ENCODE measurements at places on chromosomes 12 and 14. TPM values are rescaled to one million over a fixed set of nuclear protein-coding genes. Genes with fewer than 3 reads are reported as not detected.

- no peak for DNase-seq
These were observed 11.1 kb upstream of the KRT1 start for GRCh38 chr12:52691076-52691840.

DNA sequence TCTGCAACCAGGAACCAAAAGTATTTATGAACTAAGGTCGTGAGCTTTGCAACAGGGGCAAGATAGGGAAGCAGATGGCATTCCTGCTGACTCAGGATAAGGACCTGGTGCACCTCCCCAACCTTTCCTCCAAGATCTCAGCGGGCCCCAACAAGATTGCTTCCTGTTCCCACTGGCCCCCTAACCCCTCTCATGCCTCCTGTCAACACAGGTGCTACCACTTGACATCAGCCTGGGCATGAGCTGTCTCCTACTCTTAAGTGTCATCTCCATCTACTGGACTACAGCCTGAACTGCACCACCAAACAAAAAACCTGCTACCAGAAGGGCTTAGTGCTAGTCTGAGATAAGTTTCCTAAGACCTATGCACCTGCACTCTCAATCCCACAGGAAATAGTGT, 32.7 kb downstream of the MED6 start:
- DNase-seq: no peak

GRCh38 chr12:105374303-105374702, 43.8 kb downstream of the C12orf75 start:
- no peak for DNase-seq

Gene NID2
- total RNA-seq: 6.2 TPM

DNA sequence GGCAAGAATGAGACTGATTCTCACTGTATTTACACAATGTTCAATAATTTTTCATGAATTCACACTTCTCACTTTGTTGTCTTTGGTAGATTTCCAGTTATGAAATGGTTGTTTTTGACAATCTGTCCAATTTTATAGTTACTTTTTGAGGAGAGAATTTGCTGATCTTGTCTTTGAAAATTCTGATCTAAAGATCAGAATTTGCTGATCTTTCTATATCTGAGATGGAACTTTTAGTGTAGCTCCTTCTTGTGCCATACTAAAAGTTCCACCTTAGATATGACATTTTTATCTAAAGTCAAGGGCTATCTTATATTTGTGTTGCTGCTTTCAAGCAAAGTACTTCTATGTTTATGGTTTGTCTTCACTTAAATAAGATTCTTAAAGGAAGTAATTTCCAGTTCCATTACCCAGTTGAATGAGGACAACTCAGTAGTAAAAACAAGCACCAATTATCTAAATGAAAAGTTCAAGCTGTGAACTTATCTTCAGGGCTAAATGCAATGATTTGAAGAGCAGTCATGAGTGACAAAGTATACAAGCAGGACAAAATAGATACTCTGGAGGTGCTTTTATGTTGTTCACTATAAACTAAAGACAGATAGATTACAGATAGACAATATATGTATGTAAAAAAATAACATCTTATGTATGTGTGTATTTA, 76.4 kb upstream of the FOXG1 start:
- DNase-seq: no peak

Gene RERG
- total RNA-seq: 3.0 TPM

DNA sequence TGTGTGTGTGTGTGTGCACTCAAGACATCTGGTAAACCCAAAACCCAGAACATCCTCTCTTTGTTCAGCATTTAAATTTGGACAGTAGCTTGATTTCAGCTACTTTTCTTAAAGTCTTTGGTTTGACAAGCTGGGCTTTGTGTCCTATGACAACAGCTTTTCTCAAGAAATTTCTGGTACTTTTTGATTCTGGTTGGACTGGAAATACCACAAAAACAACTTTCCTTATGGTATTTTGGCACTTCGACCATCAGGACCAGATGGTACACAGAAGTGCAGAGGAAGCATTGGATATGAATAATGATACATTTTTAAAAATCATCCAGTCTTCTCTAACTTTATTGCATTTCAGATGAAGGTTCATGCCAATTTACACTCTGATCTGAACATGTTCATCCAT, 286.6 kb upstream of the FLRT2 start:
- no peak for DNase-seq

GRCh38 chr12:50104417-50105366, 884 bp downstream of the GPD1 start:
- DNase-seq: no peak

- no peak for DNase-seq
These were observed 452.7 kb upstream of the TMPO start for GRCh38 chr12:98062464-98063245.

Gene RHEBL1
- total RNA-seq: 4.3 TPM

GRCh38 chr12:39395866-39396265, 47.1 kb downstream of the KIF21A start:
- DNase-seq: no peak

Gene CRACR2A
- 0.27 TPM for total RNA-seq

GRCh38 chr12:127107744-127108143, 1159.2 kb upstream of the TMEM132C start:
- DNase-seq: no peak

DNA sequence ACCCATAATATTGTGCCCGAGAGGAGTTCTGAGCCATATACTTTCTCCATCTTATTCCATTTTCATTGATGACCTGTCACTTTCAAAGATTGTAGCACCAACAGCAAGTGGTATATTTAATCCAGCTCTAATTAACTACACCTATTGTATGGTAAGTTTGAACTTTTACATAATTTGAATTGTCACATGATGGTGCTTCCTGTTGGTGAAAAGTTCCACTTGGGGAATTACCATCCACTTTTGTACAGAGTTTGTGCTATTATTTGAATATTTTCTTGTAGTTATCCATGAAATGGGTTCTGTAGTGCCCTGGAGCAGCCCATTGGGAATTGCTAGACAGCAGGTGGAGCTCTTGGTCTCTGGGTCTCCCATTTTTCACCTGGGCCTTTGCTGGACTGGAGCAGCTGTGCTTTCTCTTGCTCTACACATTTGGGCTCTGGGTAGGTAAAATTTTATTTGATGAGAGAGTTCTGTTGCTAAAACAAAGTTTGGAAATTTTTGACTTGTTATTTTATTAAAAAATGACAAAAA, 3.0 kb downstream of the SMCO3 start:
- peak; percentile 32 for DNase-seq

GRCh38 chr12:59624732-59625460, 29.1 kb downstream of the SLC16A7 start:
- DNase-seq: no peak

DNA sequence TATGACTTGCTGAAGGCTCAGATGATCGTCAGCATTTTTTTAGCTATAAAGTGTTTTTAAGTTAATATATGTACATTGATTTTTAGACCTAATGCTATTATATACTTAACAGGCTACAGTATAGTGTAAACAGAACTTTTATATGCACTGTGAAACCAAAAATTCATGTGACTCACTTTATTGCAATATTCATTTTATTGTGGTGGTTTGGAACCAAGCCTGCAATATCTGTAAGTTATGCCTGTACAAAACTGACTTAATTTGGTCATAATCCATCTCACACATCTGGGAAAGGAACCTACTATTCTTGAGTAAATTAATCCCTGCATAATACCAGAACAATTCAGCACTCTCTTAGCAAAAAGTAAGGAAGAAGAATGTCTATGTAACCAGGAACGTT, 390.7 kb downstream of the SYT1 start:
- DNase-seq: no peak

DNA sequence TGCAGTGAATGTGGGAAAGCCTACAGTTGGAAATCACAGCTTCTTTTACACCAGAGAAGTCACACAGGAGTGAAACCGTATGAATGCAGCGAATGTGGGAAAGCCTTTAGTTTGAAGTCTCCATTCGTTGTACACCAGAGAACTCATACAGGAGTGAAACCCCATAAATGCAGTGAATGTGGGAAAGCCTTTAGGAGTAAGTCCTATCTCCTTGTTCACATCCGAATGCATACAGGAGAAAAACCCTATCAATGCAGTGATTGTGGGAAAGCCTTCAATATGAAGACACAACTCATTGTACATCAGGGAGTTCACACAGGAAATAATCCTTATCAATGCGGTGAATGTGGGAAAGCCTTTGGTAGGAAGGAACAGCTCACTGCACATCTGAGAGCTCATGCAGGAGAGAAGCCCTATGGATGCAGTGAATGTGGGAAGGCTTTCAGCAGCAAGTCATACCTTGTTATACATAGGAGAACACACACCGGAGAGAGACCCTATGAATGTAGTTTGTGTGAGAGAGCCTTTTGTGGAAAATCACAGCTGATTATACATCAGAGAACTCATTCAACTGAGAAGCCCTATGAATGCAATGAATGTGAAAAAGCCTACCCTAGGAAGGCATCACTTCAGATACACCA, 24.6 kb downstream of the ZNF26 start:
- DNase-seq: peak; percentile 24

DNA sequence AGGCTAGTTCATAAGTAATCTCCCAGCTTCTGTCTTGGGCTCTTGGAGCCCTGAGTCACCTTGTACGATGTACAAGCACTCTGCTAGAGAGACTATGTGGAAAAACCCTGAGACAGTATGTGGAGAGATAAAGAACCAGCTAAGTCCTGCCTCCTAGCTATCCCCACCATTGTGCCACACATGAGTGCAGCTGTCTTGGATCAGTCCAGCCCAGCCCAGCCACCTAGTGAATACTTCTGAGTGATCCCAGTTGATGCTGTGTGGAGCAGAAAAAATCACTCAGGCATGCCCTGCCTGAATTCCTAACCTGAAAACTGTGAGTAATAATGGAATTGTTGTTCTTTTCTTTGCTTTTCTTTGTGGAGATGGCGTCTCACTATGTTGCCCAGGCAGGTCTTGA, 5.1 kb upstream of the SERPINA6 start:
- peak; percentile 79 for DNase-seq

DNA sequence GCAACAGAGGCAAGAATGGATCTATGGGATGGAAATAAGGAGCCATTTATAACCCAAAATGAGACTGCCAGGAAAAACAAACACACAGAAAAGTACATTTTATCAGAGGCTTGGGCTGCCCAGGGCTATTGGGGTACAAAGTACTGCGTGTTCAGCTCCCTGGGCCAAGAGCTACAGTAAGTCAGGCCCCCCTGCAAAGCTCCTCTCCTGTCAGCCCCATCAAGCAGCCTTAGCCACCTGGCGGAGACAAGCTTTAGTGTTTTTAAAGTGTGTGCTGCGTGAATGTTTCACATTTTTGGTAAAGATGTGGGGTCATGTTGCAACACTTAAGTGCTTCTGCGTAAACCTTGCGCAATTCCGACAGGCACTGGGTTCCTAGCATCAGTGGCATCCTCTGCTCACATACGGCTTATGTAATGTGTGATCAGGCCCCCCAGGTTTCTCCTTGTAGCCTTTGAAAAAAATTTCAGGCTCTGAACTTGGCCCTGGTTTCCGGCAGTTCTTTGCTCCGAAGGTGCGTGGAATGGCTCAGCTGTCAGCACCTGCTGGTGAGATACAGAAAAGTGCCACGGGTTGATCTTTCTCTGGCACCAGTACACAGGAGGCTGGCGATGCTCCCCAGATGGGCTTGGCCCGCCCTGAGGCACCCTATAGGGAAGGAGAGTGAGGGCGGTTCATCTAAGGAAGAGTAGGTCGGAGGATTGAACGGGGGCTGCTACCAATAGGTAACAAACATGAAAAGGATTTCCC, 198.7 kb upstream of the EEA1 start:
- no peak for DNase-seq

DNA sequence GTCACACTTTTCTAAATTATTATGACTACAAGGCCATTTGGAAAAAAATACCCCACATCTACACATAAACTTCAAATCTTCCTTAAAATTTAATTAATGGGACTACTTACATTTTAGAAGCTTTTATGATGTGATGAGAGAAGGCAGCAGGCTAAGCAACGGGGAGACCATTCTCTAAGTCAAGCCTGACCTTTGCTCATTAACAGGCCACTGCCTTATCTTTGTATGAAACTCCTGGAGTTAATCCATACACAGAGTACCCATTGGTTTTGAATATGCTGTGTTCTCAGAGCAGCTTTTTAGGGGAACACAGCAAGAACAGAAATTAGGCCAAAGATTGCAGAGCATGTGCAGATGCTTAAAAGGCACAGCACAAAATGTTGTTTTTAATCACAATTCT, 35.5 kb upstream of the LRIG3 start:
- DNase-seq: no peak

DNA sequence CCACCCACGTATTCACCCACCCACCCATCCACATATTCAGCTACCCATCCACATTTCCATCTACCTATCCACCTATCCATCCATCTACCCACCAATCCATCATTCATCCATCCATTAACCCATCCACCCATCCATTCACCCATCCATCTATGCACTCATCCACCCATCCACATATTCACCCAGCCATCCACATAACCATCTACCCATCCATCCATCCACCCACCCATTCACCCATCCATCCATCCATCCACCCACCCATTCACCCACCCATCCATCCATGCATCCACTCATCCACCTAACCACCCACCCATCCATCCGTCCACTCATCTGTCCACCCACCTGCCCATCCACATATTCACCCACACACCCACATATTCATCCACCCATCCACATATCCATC, 70.5 kb downstream of the LGMN start:
- no peak for DNase-seq

Gene KRT5
- not detected for total RNA-seq

Measured in Caki2 (cell line).